ENCODE measurements at places on chromosomes 12 and 14.

DNA sequence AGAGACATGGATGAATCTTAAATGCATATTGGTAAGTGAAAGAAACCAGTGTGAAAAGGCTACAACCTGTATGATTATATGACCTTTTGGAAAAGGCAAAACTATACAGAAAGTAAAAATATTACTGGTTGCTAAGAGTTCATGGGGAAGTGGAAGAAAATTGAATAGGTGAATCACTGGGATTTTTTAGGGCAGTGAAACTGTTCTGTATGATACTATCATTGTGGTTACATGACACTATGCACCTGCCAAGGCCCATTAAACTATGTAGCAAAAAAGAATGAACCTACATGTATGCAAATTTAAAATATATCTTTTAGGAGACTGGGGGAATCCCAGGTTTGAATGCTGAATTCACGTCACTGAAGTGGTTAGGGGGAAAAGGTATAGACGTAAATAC lies 12.6 kb upstream of the OR8S1 start:
- DNase-seq = no peak

GRCh38 chr14:50375760-50376159 lies 20.9 kb downstream of the CDKL1 start:
- DNase-seq = no peak

GRCh38 chr12:13979772-13980378 lies 1.5 kb downstream of the GRIN2B start:
- DNase-seq = no peak

- DNase-seq = no peak
Observed at GRCh38 chr14:87705439-87705896, 287.5 kb downstream of the GALC start.

- no peak for DNase-seq
Observed at GRCh38 chr12:6193853-6194815, 6.1 kb upstream of the CD9 start.

DNA sequence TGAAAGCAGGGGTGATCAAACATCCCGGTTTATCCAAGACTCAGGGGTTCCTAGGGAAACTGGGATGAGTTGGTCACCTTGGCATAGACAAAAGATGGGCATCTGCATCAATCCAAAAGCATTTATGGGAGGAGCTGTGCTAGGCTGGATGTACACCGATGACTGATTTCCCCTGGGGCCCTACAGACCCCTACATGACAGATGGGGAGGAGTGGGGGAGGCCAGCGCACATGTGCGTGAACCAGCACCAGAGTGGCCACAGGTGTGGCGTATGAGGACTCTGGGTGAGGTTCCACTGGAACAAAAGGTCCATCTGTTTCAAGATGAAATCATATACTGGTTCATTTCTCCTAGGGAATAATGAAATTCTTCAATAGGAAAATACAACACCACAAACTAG lies 210.4 kb downstream of the ITPR2 start:
- DNase-seq = no peak

DNA sequence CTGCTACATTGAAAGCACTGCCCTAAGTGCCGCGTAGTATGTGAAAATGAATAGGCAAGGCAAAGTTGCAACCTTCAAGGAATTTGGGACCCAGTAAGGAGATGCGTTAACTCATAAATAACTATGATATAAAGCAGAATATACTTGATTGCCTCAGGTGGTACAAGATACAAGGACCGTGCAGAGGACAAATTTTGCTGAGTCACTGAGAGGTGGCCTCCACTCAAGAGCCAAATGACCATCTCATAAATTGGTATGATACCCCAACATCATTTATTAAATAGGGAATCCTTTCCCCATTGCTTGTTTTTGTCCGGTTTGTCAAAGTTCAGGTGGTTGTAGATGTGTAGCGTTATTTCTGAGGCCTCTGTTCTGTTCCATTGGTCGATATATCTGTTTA lies 35.7 kb downstream of the IGF1 start:
- DNase-seq = no peak

DNA sequence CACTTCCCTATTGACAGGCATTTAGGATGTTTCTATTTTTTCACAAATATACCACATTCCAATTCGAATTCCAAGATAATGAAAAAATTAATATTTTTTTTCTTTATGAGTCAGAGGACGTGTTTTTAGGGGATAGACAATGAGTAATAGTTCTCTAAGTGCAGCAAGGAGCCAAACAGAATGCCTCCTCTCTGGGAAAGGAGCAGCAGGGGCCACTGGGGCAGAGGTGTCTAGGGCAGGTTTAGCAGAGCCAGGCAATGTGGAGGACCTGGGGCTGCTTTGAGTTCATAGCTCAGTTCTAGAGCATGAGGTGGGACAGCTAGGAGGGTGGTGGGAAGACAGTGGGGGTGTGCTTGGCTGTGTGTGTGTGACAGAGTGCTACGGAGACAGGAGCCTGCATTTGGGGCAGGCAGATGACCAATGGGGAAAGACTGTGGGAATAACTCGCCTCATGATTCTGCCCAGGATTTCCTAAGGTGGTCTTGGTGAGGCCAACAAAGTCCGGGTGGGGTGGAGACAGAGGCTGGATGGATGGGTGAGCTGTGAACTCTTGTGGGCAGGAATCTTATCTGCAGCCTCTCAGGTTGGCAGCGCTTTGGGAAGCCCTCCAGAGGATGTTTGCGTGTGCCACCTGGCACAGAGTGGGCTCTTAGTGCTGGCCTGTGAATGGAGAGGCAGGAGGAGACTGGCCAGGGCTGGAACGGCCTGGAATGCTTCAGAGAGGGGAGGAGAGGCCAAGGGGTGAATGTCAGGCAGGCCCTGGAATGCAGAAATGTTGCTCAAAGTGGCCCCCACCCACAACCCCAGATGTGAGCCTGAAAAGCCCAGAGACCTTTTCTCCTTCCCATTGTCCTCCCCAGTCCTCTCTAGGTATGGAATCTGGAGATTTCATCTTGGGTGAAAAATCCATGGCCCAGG lies 2.4 kb upstream of the KRT7 start:
- DNase-seq = peak; percentile 60

DNA sequence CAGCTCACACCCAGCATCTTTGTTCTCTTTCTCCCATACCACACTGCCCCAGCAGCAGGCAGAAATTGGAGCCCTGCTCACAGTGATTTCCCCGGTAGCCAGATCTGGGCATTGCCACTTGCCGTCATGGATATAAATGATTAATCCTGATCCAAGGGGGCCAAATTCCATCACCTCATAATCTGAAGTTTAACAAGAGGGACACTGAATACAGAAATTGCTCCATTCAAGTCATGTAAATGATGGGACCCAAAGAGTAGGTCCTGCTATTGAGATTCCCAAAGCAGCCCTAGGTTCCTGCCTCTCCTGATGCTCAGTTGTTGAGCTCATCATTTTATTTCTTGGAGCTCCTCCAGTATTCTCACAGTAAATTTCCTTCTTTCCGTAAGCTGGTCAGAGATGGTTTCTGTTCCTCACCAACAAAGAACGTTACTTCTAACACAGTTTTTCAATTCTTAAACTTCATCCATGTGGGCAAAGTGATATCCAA lies 11.7 kb downstream of the ITPR2 start:
- no peak for DNase-seq

- DNase-seq = no peak
Observed at GRCh38 chr12:64526859-64527258, 74.9 kb downstream of the TBK1 start.

GRCh38 chr12:76144245-76144549 lies 59.7 kb upstream of the NAP1L1 start:
- no peak for DNase-seq

DNA sequence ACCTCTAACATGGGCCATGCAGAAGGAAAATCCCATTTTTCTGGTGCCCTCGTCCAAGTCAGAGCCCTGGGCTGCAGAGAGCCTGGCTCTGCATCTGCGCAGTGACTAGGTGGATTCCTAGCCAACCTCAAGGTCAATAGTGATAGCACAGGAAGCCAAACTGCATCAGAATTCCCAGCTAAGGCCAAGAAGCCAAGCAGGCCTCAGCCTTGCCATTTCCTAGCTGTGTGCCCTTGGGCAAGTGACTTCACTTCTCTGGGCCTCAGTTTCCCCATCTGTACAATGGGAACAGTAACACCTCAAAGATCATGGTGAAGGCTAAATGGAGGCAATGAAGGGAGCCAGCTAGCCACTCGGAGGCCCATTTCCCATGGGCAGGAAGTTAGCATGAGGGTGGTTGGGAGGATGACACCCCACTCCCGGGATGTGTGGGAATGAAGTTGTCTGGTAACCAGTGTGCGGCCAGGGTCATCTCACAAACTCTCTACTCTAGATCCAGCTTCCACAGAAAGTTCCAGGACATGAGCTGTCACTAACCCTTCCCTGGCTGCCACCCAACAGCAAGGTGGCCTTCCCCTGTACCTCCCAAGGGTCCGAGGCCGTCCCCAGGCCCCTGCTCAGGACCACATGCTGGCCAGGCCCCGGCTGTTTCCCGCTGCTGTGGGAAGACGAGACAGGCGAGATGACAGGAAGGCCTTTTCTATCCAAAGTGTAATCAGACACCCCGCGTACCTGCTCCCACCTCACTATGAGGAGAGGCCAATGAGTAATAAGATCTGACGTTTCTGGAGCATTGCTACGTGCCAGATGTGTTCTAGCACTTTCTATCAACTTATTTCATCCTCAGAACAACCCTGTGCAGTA lies 125.7 kb downstream of the SCARB1 start:
- no peak for DNase-seq

GRCh38 chr14:104680056-104680805 lies 9.2 kb upstream of the INF2 start:
- no peak for DNase-seq

GRCh38 chr14:91419044-91419397 lies 1.4 kb upstream of the CCDC88C start:
- DNase-seq = no peak

DNA sequence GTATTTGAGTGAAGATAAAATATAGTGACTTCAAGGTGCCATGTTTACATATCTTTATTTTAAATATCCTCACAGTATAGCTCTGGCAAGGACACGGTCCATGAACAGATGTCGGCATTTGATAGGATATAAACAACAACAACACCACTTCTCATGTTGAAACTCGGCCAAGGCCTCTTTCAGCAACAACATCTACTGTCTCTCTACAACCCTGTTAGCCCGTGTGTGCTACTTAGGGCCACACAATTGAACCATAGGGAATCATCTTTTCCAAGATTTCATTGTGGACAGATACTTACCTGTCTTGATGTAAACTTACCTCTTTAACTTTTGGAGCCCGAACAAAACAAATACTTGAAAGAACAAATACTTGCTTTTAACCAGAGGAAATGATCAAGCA lies 168.7 kb upstream of the SSTR1 start:
- no peak for DNase-seq

- no peak for DNase-seq
Observed at GRCh38 chr14:79861111-79861510, 350.2 kb downstream of the DIO2 start.

DNA sequence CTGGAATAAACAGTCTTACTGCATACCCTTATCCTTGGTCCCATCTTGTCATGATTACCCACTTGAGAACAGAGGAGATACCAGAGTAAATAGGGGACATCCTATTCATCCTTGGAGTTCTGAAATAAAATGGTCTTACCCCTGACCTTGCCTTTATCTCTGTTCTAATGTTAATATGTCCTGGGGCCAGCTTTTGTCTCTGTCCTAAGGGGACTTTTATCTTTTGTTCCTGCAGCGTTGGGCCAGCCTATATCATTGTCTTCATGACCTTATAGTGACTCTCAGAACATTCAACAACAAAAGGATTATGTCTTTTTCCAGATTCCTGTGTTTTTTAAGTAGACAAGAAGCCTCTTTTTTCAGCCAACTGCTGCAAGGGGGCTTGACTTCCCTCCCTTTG lies 1057.5 kb downstream of the LRFN5 start:
- DNase-seq = no peak

GRCh38 chr12:46609273-46609623 lies 216.5 kb downstream of the SLC38A4 start:
- no peak for DNase-seq

- no peak for DNase-seq
Observed at GRCh38 chr12:66637699-66638301, 41.1 kb downstream of the GRIP1 start.

GRCh38 chr12:124881123-124881522 lies 17.5 kb upstream of the SCARB1 start:
- DNase-seq = no peak

- no peak for DNase-seq
Observed at GRCh38 chr12:60251091-60251490, 655.3 kb downstream of the SLC16A7 start.

DNA sequence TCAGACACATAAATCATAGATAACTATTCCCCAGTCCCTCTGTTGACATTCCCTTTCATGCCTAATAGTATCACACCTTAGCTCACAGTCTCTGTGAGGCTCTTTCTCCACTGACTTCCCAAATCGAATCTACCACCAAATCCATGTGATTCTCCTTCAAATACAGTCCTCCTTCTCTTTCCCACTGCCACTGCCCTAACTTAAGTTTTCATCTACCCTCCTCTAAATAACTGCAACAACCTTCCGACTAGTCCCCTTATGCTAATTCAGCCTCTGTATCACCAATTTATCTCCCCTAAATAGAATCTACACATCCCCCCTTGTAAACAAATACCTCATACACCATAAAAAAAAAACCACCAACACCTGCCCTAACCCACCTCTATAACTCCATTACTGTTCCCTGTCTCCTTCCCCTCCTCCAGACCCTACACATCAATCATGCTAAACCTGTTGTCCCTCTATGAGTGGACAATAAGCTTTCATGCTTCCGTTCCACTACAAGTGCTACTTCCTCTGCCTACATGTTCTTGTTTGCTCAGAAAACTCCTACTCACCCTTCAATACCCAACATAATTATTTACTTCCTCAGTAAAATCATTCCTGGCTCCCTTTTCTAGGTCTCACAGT lies 39.0 kb downstream of the SLC25A21 start:
- DNase-seq = no peak

DNA sequence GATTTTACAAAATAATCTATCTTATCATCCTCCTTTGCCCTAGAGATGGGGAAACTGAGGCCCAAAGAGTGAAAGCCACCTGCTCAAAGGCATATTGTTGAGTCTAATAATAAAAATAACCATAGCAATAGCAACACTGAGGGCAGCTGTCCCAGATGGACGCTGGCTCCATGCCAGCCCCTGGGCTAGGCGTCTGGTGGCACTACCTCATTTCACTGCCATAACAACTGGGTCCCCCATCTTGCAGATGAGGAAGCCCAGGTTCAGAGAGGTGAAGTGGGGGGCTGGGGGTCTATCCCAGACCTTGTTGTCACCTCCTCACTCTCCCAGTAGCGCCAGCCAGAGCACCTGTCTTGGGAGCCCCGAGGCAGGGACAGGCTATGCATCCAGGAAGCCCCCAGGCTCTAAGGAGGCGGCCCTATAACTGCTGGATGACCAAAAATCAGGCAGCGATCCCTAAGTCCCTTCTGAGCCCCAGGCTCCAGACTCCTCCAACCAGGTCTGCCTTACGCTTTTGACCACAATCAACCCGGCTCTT lies 12.8 kb downstream of the BDKRB2 start:
- no peak for DNase-seq

GRCh38 chr14:100221533-100222223 lies 17.3 kb upstream of the YY1 start:
- DNase-seq = no peak

- DNase-seq = no peak
Observed at GRCh38 chr14:102138961-102139285, 774 bp upstream of the WDR20 start.

- DNase-seq = no peak
Observed at GRCh38 chr14:93936245-93936644, 9.1 kb downstream of the FAM181A start.

- DNase-seq = no peak
Observed at GRCh38 chr14:75858362-75858761, 123.4 kb downstream of the TGFB3 start.

All from NCI-H2029 treated with DMSO at 0.1 percent for 48 hours (cell line).